Muscle of leg (tissue), 16 donors: ENCODE measurements at places on chromosomes 1 and 21. TPM values are rescaled to one million over a fixed set of nuclear protein-coding genes. Genes with fewer than 3 reads are reported as not detected.
A peak's percentile ranks its signal among the peaks of the same experiment; 100 is the strongest.

Gene RIMS3
- 0.49 TPM for total RNA-seq

Gene CRNN
- not detected for total RNA-seq

Gene DHRS3
- 29.0 TPM for total RNA-seq

Gene IL24
- not detected for total RNA-seq

Gene BATF3
- 2.3 TPM for total RNA-seq

Gene OR2L3
- not detected for total RNA-seq

- H3K36me3 ChIP-seq, result no peaks in the 10 kb centered on the region
Measured at GRCh38 chr1:172776071-172776470, 117.2 kb downstream of the FASLG start.

DNA sequence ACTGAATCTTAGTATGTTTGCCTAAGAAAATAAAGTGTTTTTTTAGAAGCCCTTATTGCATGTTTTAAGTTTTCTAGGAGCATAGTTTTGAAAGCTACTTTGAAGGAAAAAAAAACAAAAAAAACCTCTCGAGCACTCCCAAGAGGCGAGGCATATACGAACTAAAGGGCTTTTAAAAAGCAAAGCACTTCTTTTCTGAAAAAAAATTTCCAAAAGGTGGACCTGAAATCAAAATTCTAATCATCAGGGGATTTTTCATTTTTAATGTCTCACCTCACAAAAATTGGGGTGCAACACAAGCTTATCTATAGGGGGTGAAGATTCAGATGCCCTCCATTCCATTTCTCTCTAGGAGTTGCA, 594 bp downstream of the GLMN start:
- H3K4me3 ChIP-seq, result peak overlapping the region; percentile 96
- peak; percentile 46 for DNase-seq
- H3K4me1 ChIP-seq, result no peaks in the 10 kb centered on the region
- no peaks in the 10 kb centered on the region for H3K27me3 ChIP-seq
- H3K36me3 ChIP-seq, result peaks cover 2% of the 10 kb centered on the region

- H3K4me3 ChIP-seq, result no peak overlapping the region
- peaks cover 86% of the 10 kb centered on the region for H3K4me1 ChIP-seq
- no peaks in the 10 kb centered on the region for H3K27me3 ChIP-seq
- H3K36me3 ChIP-seq, result no peaks in the 10 kb centered on the region
Measured at GRCh38 chr1:206704226-206704625, 19.5 kb downstream of the MAPKAPK2 start.

- H3K36me3 ChIP-seq, result peaks cover 7% of the 10 kb centered on the region
- H3K27ac ChIP-seq, result peak within 1 kb of the TSS; percentile 90
- peaks cover 73% of the 10 kb centered on the region for H3K4me1 ChIP-seq
- peak; percentile 95 for DNase-seq
- H3K27me3 ChIP-seq, result peaks cover 16% of the 10 kb centered on the region
Measured at GRCh38 chr1:31703431-31704270, at the start of gene COL16A1. COL16A1 (minus strand) TSS chr1:31704017; CDS start chr1:31702193, 1,824 bp downstream.

DNA sequence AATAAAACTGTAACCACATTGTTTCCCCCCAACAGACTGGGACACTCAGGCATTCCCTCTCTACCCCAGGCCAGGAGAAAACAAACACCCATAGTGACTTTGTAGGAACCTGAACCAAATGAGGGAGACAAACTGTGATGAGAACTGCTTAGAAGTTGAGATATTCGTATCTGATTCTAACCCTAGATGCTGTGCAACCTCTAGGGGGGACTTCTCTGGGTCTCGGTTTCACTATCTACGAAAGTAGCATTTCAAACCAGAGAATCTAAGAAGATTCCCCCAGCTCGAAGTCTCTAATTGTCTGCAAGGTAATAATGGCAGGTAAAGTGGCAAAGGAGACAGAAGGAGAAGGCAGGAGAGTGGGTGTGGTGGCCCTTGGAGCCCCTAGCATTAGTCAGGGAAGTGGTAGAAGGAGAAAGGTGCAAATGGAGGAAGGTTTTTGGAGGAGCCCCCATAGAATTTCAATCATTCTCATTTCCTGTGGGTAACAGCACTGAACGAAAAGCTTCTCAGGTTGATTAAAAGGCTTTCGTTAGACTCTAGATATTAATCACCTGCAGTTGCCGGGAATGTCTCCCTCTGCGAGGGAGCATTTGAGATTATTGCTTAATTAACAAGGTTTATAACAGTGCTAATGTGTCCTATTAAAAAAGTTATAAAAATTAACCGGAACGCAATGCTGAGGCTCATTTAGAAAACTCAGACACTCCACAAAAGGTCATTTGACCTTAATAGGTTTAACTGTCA, 46.4 kb downstream of the BEND5 start:
- no peak overlapping the region for H3K27ac ChIP-seq
- no peak for DNase-seq
- H3K4me1 ChIP-seq, result no peaks in the 10 kb centered on the region
- H3K27me3 ChIP-seq, result no peaks in the 10 kb centered on the region

GRCh38 chr1:54323921-54324250, 82.3 kb downstream of the SSBP3 start:
- H3K4me3 ChIP-seq, result no peak overlapping the region
- no peak for DNase-seq
- H3K27me3 ChIP-seq, result no peaks in the 10 kb centered on the region
- H3K4me1 ChIP-seq, result peaks cover 60% of the 10 kb centered on the region
- peak overlapping the region; percentile 73 for H3K27ac ChIP-seq

DNA sequence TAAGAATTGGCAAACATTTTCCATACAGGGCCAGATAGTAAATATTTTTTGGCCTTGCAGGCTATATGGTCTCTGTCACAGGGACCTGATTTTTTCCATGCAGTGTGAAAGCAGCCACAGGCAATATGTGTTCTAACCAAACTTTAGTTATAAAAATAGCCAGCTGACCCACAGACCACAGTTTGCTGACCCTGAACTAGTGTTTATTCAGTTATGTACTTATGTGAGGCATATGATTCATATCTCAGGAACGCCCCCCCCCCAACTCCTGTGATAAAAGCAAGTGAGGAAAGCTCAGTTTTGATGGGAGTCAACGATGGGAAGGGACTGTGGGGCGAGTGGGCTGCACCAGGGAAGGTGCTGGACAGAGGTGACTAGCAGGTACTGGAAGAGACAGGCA, 80.1 kb downstream of the HMGB4 start:
- H3K4me1 ChIP-seq, result no peaks in the 10 kb centered on the region
- no peaks in the 10 kb centered on the region for H3K36me3 ChIP-seq
- peak; percentile 7 for DNase-seq

DNA sequence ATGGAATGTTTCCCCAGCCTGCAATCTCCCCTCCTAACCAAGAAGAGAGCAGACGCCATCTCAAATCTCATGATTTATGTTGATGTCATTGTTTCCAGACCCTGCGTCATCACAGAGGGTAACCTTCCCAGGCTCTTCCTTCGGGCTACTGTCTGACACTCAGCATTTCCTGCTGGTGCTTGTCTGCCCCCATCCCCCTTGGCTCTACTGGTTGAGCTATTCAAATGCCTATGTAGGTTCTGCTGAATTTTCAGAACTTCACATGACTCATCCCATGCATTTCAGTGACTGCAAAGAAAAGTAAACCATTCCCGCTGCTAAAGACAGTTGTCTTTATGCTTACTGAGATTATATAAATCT, 24.8 kb upstream of the ITPKB start:
- H3K4me1 ChIP-seq, result no peaks in the 10 kb centered on the region
- DNase-seq, result peak; percentile 21

GRCh38 chr1:172916116-172916515, 134.6 kb downstream of the TNFSF18 start:
- no peaks in the 10 kb centered on the region for H3K4me1 ChIP-seq
- H3K36me3 ChIP-seq, result no peaks in the 10 kb centered on the region
- DNase-seq, result no peak
- H3K4me3 ChIP-seq, result no peak overlapping the region
- H3K27ac ChIP-seq, result no peak overlapping the region
- H3K27me3 ChIP-seq, result no peaks in the 10 kb centered on the region

- no peaks in the 10 kb centered on the region for H3K27me3 ChIP-seq
- H3K27ac ChIP-seq, result peak overlapping the region; percentile 91
- no peak overlapping the region for H3K4me3 ChIP-seq
- peaks cover 9% of the 10 kb centered on the region for H3K4me1 ChIP-seq
Measured at GRCh38 chr1:67687198-67687545, 2.2 kb downstream of the GADD45A start.

- no peaks in the 10 kb centered on the region for H3K27me3 ChIP-seq
- no peaks in the 10 kb centered on the region for H3K4me1 ChIP-seq
- H3K4me3 ChIP-seq, result no peak overlapping the region
Measured at GRCh38 chr1:13994386-13994785, 294.4 kb downstream of the PRDM2 start.

DNA sequence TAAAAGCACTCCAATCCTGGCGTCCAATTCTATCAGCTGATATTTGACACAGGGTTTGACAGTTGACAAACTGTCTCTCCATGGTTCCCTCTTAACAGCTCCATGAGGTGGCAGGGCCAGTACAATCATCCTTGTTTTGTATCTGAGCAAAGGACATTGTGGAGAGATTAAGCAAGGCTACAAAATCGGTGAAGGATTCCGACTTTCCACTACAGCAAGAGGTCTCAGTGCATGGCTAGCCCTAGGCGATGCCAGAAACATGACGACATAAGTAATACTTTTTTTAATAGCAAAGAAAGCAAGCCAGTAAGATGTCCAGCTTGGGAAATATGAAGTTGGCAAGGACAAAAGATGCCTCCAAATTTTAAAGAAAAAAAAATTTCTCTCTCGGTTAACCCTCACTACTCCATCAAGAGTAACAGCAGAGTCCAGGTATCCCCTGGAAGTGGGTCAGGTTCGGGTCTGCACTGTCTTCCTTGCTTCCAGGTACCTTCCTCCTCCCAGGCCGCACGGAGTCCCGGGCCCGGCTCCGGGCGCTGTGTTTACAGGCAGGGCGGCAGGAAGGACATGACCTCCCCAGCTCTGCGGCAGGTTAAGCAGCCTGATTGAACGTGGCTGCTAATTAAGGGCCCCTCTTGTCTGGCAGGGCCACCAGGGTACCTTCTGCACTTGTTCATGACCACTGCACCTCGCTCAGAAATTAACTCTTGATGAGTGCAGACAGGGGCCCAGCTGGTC, 106.1 kb downstream of the SIM2 start:
- DNase-seq, result peak; percentile 51
- H3K27me3 ChIP-seq, result no peaks in the 10 kb centered on the region
- no peak overlapping the region for H3K4me3 ChIP-seq
- H3K4me1 ChIP-seq, result no peaks in the 10 kb centered on the region
- no peak overlapping the region for H3K27ac ChIP-seq

- no peaks in the 10 kb centered on the region for H3K36me3 ChIP-seq
- H3K4me3 ChIP-seq, result no peak overlapping the region
- peaks cover 2% of the 10 kb centered on the region for H3K4me1 ChIP-seq
- DNase-seq, result peak; percentile 18
Measured at GRCh38 chr1:73886716-73887115, 311.3 kb downstream of the LRRIQ3 start.

DNA sequence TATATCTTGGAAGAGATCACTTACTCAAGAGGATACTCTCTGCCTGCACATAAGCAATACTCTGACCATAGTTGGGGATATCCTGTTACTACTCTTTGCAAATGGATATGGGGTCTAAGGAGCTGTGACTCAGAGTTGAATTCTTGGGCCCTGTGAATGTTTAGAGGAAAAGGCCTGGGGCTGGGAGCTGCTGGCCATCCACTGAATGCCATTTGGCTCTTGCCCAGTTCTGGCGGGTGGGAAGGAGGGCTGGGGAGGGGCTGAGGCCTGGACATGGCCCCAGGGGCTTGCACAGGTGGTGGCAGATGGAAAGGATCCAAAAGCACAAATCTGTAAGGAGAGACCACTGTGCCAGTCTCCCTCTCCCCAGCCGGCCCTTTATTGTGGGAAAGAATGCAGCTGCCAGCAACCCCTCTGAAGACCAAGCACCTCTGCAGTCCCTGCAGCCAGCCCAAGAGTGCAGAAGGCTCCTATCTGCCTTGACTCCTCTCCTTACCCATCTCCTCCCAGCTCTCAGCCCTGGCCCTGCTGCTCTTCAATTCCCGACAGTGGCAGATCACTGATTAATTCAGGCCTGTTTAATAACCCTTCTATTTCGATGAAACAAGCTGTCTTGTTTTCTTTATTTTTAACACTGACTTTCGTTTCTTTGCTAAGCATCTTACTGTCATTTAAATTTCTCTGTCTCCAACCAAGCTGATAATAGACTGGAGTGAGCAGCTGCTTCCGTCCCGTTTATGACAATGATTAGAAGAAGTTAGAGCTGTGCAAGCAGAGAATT, 12.1 kb downstream of the PLXNA2 start:
- DNase-seq, result peak; percentile 70
- H3K36me3 ChIP-seq, result peaks cover 29% of the 10 kb centered on the region
- peaks cover 89% of the 10 kb centered on the region for H3K4me1 ChIP-seq
- H3K4me3 ChIP-seq, result no peak overlapping the region

DNA sequence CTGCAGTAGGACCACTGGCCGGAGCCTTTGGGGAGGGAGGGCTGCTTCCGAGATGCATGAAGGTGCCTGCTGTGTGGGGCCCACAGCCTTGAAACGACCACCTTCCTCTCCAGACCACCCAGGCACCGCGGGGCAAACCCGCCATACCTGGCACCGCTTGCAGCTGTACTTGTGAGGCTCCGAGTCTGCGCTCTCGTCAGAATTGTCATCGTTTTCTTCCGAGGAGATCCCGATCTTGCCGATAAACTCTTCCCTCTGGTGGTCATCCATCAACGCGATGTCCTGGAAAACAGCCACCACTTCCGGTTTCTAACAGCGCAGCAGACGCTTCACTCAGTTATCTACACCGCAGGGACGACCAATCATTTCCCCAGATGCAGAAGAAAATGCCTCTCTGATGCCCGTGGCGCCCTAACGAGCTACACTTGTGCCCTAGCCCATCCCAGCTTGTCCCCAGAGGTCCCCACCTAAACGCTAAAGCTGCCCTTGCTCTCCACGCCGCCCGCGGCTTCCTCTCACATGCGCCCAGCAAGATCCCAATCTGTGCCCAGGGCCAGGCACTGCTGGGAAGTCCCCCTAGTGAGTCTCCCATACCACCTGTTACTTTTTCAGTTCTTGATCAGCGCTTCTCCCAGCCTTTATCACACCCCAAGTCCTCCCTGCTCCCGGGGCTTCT, 55.0 kb upstream of the RIPK4 start:
- no peak overlapping the region for H3K27ac ChIP-seq
- no peaks in the 10 kb centered on the region for H3K27me3 ChIP-seq
- H3K4me1 ChIP-seq, result no peaks in the 10 kb centered on the region

DNA sequence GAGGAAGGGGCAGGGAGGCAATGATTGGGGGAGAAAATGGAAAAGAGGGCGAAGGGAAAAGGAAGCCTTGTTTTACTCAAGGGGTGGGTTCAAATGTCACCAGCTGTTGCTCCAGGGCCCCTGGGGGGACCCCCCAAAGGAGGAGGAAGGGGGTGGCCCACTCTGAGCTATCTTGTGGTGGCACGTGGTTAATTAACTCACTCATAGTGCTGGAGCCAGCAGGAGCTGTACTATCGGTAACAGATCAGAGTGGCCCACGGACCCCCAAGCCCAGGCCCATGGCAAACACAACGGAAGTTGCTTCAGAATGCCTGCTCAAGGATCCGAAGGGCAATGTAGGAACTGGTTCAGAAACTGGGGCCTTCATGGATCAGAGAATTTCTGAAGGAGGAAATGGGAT, 7.2 kb downstream of the TFF2 start:
- H3K4me1 ChIP-seq, result no peaks in the 10 kb centered on the region
- H3K27me3 ChIP-seq, result peaks cover 3% of the 10 kb centered on the region
- no peak for DNase-seq
- H3K4me3 ChIP-seq, result no peak overlapping the region

- H3K4me1 ChIP-seq, result no peaks in the 10 kb centered on the region
- H3K27ac ChIP-seq, result no peak overlapping the region
- H3K36me3 ChIP-seq, result peaks cover 72% of the 10 kb centered on the region
Measured at GRCh38 chr1:209844695-209845407, 17.1 kb downstream of the UTP25 start.

- H3K4me1 ChIP-seq, result no peaks in the 10 kb centered on the region
- H3K27ac ChIP-seq, result no peak overlapping the region
- no peak for DNase-seq
- H3K27me3 ChIP-seq, result no peaks in the 10 kb centered on the region
- H3K4me3 ChIP-seq, result no peak overlapping the region
Measured at GRCh38 chr1:114436799-114437198, 74.2 kb downstream of the TRIM33 start.
